Upper lobe of left lung (tissue), 6 donors: ENCODE measurements at places on chromosomes 4 and X.

DNA sequence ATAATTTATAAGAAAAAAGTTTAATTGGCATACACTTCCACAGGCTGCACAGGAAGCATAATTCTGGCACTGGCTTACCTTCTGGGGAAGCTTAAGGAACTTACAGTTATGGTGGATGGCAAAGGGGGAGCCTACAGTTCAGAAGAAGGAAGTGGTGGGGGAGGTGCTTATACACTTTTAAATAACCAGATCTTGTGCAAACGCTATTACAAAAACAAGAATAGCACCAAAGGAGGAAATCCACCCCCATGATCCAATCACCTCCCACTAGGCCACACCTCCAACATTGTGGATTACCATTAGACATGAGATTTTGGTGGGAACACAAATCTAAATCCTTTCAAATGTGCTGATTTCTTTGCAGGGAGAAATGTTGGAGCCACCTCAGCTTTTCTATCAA lies 287.7 kb downstream of the CPXCR1 start:
- no peak for DNase-seq

- DNase-seq = no peak
Observed at GRCh38 chr4:181674315-181674875, 568.8 kb upstream of the TENM3 start.

DNA sequence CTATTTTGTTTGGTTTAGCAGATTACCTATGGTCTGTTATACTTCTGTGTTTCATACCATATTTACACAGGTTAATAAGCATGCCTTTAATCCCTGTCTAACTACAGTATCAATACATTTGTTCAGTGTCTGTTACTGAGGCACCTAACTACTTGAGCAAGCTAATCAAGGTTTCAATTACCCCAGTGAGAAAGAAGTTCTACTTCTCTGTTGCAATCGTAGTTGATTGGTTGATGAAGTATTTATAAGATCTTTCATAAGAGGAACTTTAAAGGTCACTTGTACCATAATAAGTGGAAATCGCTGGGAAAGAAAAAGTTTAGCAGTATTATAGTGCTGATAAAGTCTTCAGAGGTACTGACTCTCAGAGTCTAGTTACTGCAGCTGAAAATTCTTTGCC lies 490.6 kb downstream of the RPA4 start:
- no peak for DNase-seq

GRCh38 chrX:7987160-7988012 lies 60.2 kb upstream of the PNPLA4 start:
- no peak for DNase-seq

DNA sequence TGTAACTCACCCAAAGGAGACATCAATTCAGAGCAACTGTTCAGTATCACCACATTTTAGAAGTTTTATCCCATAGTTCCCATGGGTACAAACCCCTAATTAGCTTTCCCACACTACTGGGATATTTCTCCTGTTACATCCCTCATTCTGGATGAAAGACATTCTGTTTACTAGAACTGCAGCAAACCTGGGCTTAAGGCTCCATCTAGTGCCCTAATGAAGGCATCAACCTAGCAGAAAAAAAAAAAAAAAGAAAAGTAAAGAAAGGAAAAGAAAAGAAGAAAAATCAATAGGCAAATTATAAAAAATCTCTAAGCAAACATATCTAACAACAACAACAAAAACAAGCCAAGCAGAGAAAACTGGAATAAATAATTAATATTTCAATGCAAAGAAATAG lies 133.7 kb upstream of the CPXCR1 start:
- DNase-seq = no peak

- no peak for DNase-seq
Observed at GRCh38 chrX:2917767-2918166, 11.4 kb downstream of the ARSD start.

GRCh38 chr4:94336303-94336702 lies 6.3 kb downstream of the HPGDS start:
- DNase-seq = no peak

GRCh38 chr4:174742561-174742960 lies 86.5 kb downstream of the GLRA3 start:
- no peak for DNase-seq

- DNase-seq = peak; percentile 75
Observed at GRCh38 chr4:744212-744841, 38.7 kb downstream of the PCGF3 start.

DNA sequence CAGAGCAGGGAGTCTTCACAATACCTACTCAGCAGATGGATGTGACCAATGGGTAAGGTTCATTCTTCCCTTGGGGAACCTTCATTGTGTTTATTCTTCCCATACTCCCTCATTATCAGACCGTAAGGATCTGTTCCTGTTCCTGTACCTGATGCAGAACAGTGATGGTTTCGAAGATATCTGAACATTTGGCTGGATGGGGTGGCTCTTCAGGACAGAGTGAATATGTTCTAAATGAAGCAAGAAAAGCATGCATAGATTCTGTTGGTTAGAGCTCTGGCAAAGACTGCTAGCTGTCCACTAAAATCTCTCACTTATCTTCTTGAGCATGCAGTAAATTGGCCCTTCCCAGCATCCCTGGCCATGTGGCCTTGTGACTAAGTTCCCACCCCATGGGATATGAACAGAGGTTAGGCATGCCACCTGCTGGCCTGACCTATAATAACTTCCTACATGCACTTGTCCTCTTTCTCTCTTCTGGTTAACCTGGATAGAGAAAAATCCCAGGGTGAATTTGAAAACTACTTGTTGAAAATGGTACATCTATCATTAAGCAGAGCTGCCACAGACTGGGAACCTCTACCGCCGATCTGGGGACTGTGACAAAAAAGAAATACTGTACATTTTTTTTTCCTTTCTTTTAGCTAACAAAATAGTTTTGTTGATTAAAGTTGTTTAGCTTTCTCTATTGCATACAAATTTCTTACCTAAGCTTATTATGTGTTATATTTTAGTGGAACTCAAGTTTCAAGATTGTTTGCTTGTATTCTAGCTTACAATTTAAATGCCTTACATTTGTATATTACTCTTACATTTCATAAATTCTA lies 60.0 kb upstream of the BANK1 start:
- DNase-seq = peak; percentile 65

- DNase-seq = no peak
Observed at GRCh38 chrX:18017411-18017810, 156.3 kb upstream of the RAI2 start.

DNA sequence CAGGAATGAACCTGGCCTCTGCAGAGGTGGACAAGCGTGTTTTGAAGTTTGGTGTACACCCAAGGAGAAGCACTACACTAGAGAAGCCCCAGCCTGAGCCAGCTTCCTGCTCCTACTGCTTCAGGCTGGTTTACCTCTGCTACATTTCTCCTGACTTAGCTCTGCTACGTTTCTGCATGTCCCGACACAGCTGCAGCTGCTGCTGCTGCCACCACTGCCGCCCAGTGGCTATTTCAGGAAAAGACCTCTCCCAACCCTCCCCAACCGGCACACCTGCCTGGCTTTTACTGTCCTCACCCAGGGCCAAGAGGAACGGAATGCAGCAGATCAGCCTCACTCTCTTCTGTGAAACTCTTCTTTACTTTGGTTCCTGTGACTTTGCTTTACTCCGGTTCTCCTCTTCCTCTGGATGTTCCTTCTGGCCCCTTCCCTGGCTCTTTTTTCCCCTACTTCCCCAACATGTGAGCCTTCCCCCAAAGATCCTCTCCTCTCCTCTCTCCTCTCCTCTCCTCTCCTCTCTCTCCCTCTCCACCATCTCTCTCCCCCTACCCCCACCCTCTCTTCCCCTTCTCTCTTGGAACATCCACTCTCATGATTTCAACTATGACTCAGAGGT lies 3.1 kb upstream of the P2RY4 start:
- peak; percentile 36 for DNase-seq

DNA sequence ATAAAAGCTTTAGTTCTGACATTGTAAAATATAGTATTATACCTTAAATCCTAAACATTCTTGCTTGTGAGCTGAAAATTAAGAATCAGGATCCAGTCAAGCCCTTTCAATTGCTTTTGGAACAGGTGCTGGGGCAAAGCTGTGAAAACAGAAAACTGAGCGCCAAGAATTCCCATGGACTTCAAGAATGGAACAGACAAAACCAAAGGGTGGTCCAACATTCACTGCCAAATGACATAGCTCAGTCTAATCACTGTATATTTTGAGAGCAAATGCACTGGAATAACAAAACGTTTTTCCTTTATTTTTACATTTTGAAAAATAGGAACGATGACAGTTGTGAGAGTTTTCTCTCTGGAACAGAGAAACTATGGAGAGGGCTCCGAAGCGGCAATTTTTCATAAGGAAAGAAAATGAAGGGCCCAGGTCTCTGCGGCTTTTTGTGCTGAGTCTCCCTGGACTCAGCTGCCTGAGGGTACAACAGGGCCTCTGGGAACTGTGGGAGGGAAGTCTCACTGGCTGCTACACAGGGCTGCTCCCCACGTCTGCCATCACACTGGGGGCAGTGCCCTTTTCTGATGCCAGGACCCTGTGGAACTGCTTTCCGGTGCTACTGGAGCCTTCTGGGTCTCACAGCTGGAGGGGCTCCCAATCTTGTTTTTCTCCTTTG lies 56.0 kb upstream of the BMPR1B start:
- no peak for DNase-seq

DNA sequence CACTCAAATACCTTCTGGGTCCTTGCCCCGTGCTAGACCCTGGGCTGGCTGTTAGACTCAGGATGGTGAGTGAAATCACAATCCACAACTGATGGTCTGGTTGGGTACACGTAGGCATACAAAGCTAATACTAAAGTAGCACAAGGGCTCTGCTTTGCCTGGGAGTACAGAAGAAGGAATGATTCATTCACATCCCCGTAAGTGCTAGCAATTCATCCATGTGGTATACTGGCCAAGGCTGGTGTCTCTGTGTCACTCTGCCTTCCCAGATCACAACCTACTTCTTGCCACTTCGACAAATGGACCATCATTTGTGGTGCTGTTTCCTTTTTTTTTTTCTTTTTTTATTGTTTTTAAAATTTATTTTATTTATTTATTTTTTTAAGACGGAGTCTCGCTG lies 19.7 kb upstream of the RBM47 start:
- no peak for DNase-seq

GRCh38 chr4:70059149-70059548 lies 8.9 kb downstream of the HTN1 start:
- no peak for DNase-seq

- DNase-seq = no peak
Observed at GRCh38 chrX:15769300-15769954, 20.9 kb upstream of the ZRSR2 start.

GRCh38 chr4:187617113-187617512 lies 378.5 kb upstream of the ZFP42 start:
- no peak for DNase-seq

DNA sequence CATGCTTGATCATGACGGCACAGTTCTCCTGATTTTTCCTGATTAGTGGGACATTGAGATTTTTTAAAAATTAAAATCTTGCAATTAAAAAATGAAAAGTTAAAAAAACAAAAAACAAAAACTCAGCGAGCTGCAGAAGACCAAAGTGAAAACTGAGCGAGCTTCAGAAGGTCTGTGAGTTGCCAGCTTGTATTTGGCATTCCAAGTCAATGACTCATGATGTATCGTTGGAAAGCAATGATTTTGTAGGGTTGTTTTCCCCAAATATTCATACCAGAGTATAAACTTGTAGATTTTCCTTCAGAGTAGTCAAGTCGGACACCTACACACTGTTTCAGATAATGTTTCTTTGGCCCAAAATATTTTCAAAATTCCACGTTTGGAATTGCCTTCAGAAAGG lies 76.9 kb downstream of the LRRC66 start:
- no peak for DNase-seq

DNA sequence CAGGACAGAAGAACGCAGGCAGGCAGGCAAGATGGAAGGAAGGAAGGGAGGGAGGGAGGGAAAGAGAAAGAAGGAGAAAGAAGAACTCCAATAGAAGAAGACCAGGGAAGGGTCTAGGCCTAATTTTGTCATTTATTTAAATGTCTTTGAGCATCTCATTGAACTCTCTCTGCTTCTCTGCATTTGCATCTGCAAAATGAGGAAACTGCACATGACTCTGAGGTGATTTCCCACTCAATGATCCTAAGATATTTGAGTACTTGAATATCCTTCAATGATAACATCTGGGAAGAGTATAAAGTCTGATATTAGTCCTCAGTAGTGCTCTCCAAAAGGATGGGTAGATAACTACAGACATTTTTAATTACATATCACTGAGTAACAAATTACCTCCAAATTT lies 33.1 kb upstream of the RBPJ start:
- DNase-seq = no peak

GRCh38 chr4:182255441-182256190 lies 12.4 kb downstream of the TENM3 start:
- DNase-seq = no peak

GRCh38 chr4:16136311-16136710 lies 52.5 kb upstream of the PROM1 start:
- no peak for DNase-seq
